Mesothelial cell of epicardium (in vitro differentiated cells): ENCODE measurements at places on chromosomes 4 and X.

DNA sequence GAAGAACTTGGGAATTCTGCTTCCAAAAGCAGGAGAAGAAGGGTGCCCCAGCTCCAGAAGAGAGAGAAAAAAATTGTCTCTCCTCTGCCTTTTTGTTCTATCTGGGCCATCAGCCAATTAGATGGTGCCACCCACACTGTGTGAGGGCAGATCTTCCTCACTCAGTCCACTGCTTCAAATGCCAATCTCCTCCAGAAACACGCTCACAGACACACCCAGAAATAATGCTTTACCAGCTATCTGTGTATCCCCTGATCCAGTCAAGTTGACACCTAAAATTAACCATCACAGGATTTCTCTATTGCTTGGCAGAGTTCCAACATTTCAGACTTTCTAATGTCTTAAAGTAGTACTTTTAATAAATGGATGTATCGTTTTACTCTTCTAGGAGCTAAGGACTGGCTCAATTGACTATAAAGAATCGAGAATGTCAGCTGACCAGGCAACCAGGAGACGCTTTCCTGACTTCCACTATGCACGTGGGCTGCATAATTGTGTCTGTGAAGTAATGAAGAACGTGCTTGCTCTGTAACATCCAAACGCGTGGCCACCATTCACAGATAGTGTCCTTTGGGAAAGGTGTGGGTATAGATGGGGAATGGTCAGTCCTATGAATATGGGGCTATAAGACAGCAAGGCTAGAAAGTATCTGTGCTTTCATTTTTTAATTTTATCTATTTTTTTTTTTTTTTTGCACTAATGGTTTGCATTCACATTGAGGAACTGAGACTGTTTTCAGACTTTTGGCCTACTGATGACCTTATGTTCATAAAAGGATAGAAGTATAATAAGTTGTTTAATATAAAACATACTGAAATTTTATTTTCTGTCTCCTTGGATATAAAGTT lies 9.9 kb upstream of the SMIM20 start:
- H3K36me3 ChIP-seq, result no peaks in the 10 kb centered on the region
- peaks cover 2% of the 10 kb centered on the region for H3K4me1 ChIP-seq
- no peak overlapping the region for H3K27ac ChIP-seq
- no peak overlapping the region for H3K4me3 ChIP-seq
- no peak for DNase-seq

DNA sequence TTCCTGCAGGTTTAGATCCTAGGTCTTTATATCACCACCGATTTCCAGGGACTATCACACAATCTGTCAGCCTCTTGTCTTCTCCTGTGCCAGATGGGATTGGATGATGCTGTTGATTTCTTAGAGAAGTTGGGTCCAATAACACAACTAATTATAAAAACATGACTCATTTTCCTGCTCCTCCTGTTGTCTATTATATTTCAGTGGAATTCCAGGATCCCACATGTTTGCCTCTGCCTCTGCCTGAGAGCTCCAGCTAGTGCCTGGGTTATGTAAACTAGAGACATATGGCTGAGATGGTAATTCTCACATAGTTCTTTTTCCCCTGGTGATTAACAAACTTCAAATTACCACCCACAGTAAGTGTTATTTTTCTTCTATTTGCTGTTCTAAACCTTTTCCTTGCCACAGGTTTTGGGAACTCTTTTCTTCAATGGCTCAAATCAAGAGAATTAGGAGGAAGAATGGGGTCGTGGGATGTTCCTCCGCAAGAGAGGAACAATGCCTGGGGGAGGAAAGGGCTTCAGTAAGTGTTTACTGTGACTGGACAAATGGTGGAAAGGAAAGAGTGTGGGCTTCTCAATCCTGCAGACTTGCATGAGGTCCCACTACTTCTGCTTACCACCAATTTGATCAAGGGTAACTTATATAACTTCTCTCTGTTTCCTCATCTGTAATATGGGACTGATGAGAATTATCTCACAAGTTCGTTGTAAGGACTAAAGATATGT lies 3.4 kb upstream of the HOPX start:
- H3K27ac ChIP-seq, result no peak overlapping the region
- H3K4me1 ChIP-seq, result peaks cover 16% of the 10 kb centered on the region
- H3K27me3 ChIP-seq, result peaks cover 21% of the 10 kb centered on the region

GRCh38 chr4:26717332-26717731 lies 133.4 kb downstream of the TBC1D19 start:
- no peak overlapping the region for H3K4me3 ChIP-seq
- H3K27ac ChIP-seq, result no peak overlapping the region
- peaks cover 2% of the 10 kb centered on the region for H3K36me3 ChIP-seq
- DNase-seq, result no peak

DNA sequence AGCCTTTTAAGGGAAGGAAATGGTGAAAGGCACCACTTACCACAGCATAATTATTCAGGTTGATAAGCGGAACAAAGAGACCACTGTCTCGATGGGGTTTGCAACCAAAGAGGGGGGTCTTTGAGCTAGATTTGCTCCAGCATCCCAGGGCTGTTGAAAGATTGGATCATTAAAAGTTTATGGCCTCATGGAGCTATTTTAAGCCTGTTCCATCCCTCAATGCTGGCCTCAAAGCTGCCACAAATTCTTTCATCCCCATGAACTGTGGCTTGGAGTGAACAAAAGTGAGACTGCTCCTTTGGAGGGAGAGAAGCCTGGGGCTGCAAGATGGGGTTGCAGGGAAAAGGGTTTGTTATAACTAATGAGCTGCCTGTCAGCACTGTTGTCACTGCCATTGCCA lies 209.8 kb downstream of the RTL9 start:
- no peak overlapping the region for H3K4me3 ChIP-seq
- H3K27me3 ChIP-seq, result no peaks in the 10 kb centered on the region

DNA sequence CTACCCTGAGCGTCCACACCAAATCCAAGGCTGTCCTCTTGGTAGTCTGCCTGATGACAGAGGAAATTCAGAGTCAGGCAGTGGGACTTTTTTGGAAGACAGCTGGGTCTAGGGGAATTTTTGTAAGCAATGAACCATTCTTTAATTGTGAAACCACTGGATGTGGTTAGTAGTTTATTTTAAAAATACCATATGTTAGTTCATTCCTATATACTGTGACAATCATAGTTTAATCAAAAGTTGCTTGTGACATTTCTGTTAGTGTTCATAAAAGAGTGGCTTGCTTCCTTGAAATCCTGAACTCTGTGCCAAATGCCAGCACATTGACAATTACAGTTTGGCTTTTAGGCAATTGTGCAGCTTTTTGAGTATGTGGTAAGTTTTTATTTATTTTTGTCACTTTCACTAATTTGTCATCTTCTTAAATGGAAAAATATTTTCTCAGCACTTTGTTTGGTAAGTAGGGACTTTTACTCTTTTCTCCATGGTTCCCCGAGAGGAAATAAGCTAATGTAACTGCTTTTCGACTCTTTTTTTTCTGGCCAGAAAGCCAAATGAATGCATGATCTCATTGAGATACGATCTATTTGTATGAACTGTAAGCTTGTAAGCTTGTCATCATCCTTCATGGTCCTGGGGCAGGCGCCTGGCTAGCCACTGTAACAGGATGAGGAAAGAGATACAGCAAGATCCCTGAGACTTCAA lies 72.6 kb upstream of the SLC4A4 start:
- H3K4me3 ChIP-seq, result no peak overlapping the region
- peak overlapping the region; percentile 31 for H3K27ac ChIP-seq
- H3K36me3 ChIP-seq, result no peaks in the 10 kb centered on the region
- DNase-seq, result no peak
- no peaks in the 10 kb centered on the region for H3K27me3 ChIP-seq

DNA sequence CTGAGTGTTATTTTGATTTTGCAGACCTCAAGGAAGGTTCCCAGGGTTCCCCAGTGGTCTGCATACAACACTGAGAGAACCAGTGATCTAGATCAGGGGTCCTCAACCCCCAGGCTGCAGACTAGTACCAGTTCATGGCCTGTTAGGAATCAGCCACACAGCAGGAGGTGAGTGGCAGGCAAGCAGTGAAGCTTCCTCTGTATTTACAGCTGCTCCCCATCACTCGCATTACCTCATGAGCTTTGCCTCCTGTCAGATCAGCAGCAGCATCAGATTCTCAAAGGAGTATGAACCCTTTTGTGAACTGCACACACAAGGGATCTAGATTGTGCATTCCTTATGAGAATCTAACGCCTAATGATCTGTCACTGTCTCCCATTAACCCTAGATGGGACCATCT lies 28.5 kb downstream of the EDNRA start:
- peaks cover 36% of the 10 kb centered on the region for H3K4me1 ChIP-seq
- H3K4me3 ChIP-seq, result no peak overlapping the region
- H3K27ac ChIP-seq, result peak overlapping the region; percentile 71
- no peak for DNase-seq
- H3K36me3 ChIP-seq, result peaks cover 49% of the 10 kb centered on the region

- no peak for DNase-seq
- no peaks in the 10 kb centered on the region for H3K27me3 ChIP-seq
- H3K27ac ChIP-seq, result no peak overlapping the region
- no peak overlapping the region for H3K4me3 ChIP-seq
- H3K4me1 ChIP-seq, result peaks cover 13% of the 10 kb centered on the region
Measured at GRCh38 chr4:82528074-82528473, 33.7 kb downstream of the TMEM150C start.

- H3K36me3 ChIP-seq, result no peaks in the 10 kb centered on the region
- DNase-seq, result no peak
- no peak overlapping the region for H3K27ac ChIP-seq
- peaks cover 1% of the 10 kb centered on the region for H3K27me3 ChIP-seq
- no peak overlapping the region for H3K4me3 ChIP-seq
Measured at GRCh38 chr4:141376769-141377168, 156.1 kb downstream of the ZNF330 start.

- no peaks in the 10 kb centered on the region for H3K36me3 ChIP-seq
- H3K4me3 ChIP-seq, result no peak overlapping the region
- peaks cover 2% of the 10 kb centered on the region for H3K27me3 ChIP-seq
- H3K27ac ChIP-seq, result no peak overlapping the region
- H3K4me1 ChIP-seq, result peaks cover 14% of the 10 kb centered on the region
Measured at GRCh38 chr4:93152491-93152890, 676.1 kb upstream of the ATOH1 start.

DNA sequence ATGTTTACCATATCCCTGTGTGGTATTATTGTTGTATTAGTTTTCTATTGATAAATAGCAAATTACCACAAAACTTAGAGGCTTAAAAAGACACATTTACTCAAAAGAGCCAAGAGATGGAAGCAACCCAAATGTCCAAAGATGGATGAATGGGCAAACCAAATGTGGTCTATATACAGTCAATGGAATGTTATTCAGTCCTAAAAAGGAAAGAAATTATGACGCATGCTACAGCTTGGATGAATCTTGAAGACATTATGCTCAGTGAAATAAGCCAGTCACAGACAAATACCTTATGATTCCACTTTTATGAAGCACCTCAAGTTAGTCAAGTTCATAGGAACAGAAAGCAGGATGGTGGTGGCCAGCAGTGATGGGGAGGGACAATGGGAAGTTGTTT lies 144.7 kb downstream of the QDPR start:
- H3K36me3 ChIP-seq, result no peaks in the 10 kb centered on the region
- peaks cover 4% of the 10 kb centered on the region for H3K27me3 ChIP-seq
- no peak overlapping the region for H3K27ac ChIP-seq
- DNase-seq, result no peak
- peaks cover 5% of the 10 kb centered on the region for H3K4me1 ChIP-seq

DNA sequence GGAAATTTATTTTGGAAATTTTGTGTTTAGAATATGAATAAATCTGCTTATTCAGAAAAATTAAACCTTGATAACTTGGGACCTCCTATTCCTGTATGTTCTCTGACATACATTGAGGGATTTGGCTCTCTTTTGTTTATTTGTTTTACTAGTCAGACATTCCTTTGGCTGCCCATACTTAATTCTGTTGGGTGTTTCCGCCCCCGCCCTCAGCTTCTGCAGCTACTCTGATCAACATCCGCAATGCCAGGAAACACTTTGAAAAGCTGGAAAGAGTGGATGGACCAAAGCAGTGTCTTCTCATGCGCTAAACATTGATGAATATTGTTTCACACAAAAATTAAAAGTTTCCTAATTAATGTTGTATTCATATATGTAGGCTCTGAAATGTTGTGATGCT lies 40.5 kb downstream of the RRAGB start:
- H3K36me3 ChIP-seq, result peaks cover 16% of the 10 kb centered on the region
- no peak overlapping the region for H3K27ac ChIP-seq
- no peak overlapping the region for H3K4me3 ChIP-seq
- H3K4me1 ChIP-seq, result no peaks in the 10 kb centered on the region

GRCh38 chr4:35342833-35343232 lies 901.5 kb downstream of the ARAP2 start:
- no peaks in the 10 kb centered on the region for H3K4me1 ChIP-seq
- no peaks in the 10 kb centered on the region for H3K36me3 ChIP-seq
- no peaks in the 10 kb centered on the region for H3K27me3 ChIP-seq
- H3K4me3 ChIP-seq, result no peak overlapping the region

GRCh38 chr4:125681240-125681639 lies 366.5 kb downstream of the FAT4 start:
- no peaks in the 10 kb centered on the region for H3K36me3 ChIP-seq
- no peaks in the 10 kb centered on the region for H3K4me1 ChIP-seq
- no peak overlapping the region for H3K4me3 ChIP-seq
- DNase-seq, result no peak

GRCh38 chr4:10524196-10524833 lies 67.1 kb upstream of the ZNF518B start:
- DNase-seq, result no peak
- no peak overlapping the region for H3K4me3 ChIP-seq
- H3K27ac ChIP-seq, result no peak overlapping the region
- no peaks in the 10 kb centered on the region for H3K36me3 ChIP-seq
- H3K27me3 ChIP-seq, result no peaks in the 10 kb centered on the region
